Stimulated activated CD8-positive, alpha-beta memory T cell treated with anti-CD3 and anti-CD28 coated beads, Interleukin-7, amount 100 ng/mL, for 1 hour (primary cell): ENCODE measurements at places on chromosomes 3 and 15.

- DNase-seq = no peak
Measured at GRCh38 chr3:144235489-144235888, 263.9 kb downstream of the DIPK2A start.

DNA sequence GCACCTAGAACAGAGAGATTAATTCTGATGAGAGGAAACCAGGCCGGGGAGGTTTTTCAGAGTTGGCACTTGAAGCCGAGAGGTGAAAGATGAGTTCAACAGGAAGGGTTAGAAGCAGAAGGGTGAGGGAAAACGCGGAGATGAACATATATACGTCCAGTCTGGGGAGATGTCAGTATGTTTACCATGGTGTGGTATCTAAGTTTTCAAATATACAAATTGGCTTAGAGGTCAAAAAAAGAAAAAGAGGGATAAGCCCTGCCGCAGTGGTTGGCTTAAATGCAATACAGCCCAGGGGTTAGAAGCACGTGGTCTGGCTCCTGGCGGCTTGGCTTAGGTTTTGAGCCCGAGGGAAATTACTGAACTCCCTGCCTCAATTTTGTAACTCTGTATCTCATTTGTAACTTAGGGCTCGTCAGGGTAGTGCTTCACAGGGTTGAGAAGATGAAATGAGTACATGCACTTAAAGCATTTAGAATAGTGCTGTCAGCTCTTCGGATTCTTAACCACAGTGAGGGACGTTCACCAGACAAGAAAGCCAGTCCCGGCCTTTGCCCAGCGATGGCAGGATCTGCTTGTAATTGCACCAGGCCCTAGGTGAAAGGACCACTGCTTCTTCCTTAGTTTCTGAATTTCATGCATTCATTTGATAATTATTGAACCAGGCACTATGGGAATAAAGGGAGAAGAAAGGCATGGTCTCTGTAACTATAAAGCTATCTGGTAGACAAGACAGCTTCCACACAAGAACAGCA is 6.4 kb downstream of the HES1 start:
- no peak for DNase-seq

DNA sequence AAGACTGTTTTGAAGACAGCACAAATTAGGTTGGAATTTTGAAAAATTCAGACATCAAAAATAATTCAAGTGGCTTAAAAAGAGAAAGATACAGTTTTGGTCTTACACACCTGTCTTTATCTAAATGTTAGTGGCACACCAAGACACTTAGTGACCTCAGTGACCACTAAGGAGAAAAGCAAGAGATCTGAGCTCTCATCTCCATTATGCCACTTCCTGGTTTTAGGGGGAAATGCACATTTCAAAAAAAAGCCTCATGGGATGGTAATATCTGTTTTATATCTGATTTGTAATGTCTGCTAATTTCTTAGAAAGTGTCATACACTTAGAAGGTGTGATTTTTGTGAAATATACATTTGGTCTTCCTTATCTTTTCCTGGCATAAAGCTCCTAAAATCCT is 16.4 kb downstream of the IL12A start:
- DNase-seq = no peak

- DNase-seq = no peak
Measured at GRCh38 chr15:99732751-99733267, 428 bp downstream of the LYSMD4 start.

GRCh38 chr15:64623347-64623996 is 151.9 kb downstream of the RBPMS2 start:
- no peak for DNase-seq

GRCh38 chr15:39363761-39364586 is 216.9 kb upstream of the THBS1 start:
- no peak for DNase-seq

DNA sequence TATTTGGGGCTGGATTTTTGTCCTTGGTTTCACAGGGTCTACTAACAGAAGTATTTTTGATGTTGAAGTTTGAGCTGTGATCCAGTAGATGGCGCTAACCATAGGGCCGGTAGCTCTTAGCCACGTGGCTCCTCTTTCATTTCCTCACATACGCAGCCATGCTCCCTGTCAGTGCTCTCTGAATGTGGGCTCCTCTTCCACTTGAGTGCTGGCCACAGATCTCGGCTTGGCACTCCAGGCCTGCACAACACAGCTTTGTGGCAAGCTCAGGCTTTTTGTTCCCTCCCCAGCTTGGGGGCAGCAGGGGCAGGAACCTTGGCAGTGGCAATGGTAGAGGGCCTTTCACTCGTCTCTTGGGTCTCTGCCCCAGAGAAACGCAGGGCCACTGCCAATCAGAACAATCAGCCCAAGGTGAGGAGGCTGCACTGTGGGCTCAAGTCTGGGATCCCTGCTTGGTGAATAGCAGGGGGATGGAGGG is 18.6 kb upstream of the DNAAF4 start:
- no peak for DNase-seq

- no peak for DNase-seq
Measured at GRCh38 chr15:49619226-49619625, 1.4 kb downstream of the FAM227B start.

GRCh38 chr15:51687565-51687964 is 6.3 kb downstream of the SCG3 start:
- DNase-seq = no peak
